Stimulated activated CD8-positive, alpha-beta memory T cell treated with anti-CD3 and anti-CD28 coated beads, Interleukin-12 subunit alpha, Interleukin-12 subunit beta, amount 100 ng/mL, for 1 hour (primary cell): ENCODE measurements at places on chromosomes 7 and 10.

DNA sequence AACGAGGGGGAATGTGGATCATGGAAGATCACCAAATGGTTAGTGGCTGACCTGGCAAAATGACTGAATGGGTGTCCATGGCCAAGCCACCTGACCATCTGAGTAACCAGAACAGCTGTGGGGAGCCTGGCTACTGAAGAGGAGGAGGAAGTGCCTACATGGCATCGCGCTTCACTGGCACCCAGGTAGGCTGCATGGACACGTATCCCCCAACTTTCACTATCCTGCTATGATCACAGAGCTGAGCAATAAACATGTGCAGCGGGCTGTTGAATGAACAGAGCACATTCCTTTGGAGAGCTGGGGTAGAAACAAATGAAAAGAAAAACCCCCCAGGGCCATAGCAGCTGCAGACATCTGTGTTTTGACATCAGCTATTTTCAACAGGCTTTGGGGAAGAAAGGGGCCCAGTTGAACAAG, 6.5 kb downstream of the AKR1B1 start:
- no peak for DNase-seq

GRCh38 chr7:99029466-99030435, 114.2 kb downstream of the SMURF1 start:
- no peak for DNase-seq

DNA sequence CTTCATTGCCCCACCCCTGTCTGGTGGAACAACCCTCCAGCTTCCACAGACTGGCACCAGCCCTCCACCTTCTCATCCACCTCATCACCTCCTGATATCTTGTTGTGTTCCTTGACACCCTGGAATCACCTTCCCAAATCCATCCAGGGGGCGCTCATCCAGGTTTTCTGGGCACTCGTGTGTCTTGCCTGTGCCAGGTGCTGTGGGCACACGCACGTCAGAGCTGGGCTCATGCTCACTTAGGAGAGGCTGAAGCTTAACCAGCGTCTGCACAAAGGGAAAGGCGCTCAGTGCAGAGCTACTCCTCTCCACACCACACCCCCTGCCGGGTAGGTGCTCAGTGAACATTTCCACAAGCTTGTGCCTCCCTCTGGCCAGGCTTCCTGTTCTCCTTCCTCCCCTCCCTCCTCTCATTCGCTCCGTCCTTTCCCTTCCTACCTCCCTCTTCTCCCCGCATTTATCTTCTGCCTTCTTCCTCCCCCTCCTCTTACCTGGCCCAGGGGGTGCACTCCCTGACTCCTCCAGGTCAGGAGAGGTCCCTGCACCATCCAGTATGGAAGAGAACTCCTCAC, 4.8 kb downstream of the ADCYAP1R1 start:
- no peak for DNase-seq

- DNase-seq = no peak
Observed at GRCh38 chr7:55387062-55387965, 22.2 kb downstream of the LANCL2 start.

- DNase-seq = no peak
Observed at GRCh38 chr10:94344522-94345122, 18.1 kb downstream of the NOC3L start.

- DNase-seq = no peak
Observed at GRCh38 chr7:51279391-51280023, 37.1 kb downstream of the COBL start.

GRCh38 chr10:113252650-113253618, 299.9 kb upstream of the HABP2 start:
- DNase-seq = no peak

DNA sequence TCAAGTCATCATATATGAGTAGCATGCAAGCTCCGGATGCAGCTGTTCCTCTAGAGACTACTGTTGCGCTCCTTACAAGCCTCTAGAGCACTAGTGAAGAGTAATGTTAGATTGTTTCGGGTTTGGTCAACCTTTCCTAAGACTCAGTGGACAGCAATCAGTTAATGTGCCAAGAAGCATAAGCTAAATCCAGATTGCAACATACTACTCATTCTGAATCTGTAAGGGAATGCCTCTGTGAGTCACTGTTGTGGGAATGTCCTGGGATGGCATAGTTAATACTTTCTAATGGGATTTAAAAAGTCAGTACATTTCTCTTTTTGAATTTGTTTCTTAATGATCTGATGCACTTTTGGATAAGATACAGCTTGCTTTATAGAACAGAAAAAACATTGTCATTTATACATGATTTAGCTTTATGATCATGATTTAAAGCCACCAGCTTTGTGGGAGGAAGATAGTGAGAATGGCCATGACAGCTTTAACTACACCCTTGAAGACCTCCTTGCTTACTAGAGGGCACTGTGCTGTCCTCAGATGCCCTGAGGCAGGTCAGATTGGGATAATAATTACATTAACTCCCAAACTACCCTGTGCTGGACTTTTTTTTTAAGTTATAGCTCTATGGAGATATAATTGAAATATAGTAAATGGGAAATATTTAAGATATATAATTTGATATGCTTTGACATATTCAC, 138.4 kb downstream of the SDK1 start:
- DNase-seq = no peak

DNA sequence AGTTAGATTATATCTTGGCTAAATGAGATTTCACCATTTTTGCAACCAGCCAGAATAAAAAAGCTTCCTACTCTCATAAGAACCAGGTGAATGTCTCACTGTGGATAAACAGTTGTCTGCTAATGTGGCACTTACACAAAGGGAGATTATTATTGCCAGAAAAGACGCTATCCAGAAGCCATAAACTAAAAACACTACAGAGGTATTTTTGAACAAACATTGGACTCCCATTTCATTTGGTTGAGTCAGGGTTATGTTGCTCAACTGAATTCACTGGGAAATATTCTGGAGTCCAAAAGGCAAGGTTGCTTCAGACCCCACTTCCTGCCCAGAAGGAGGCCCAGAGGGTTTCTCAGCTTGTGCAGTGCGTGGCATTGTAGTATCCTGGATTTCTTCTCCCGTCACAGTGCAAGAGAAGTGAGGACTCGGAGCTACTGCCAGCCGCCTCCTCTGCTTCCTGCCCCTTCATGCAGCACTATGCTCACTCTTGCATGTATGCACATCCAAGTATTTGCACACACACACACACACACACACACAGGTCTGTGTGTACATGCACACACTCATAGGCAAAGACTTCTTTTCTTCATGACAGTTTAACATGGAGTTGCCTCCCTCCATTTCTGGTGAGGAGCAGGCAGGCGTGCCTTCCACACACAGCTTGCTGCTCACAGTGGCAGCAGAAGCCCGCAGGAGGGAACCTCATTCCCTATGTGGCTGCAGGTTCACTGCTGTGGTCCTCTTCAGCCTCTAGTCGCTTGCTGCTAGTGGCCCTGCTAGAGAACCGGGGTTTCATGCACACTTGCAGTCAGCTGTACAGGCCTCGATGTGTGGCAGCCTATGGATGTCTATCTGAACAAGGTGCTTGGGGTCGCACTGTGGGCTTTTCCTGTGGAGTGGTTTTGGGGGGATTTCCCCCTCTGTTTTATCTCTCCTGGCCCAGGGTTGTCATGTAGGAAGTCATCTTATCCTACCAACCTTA, 10.1 kb downstream of the DENND10 start:
- no peak for DNase-seq

GRCh38 chr7:140557809-140558518, 78.7 kb upstream of the MKRN1 start:
- DNase-seq = no peak

DNA sequence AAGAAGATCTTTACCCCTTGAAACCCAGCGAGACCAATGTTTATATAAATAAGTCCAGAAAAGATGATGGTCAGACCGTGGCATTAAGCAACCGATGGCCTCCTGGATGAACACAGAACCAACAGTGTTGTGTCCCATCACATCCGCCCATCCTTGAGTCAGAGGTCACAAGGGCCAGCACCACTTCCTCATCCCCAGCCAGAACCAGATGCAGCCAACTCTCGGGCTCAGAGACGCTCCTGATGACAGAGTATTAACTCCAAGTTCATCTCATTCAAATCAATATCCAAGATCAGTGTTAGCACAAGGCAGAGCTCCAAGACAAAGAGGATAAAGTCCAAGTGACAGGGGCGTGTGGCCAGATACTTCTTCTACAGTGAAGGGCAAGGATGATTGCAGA, 63.5 kb downstream of the FAM53B start:
- no peak for DNase-seq

- no peak for DNase-seq
Observed at GRCh38 chr7:81887098-81888090, 117.5 kb upstream of the HGF start.

- DNase-seq = no peak
Observed at GRCh38 chr10:119680050-119680449, 28.9 kb downstream of the BAG3 start.

DNA sequence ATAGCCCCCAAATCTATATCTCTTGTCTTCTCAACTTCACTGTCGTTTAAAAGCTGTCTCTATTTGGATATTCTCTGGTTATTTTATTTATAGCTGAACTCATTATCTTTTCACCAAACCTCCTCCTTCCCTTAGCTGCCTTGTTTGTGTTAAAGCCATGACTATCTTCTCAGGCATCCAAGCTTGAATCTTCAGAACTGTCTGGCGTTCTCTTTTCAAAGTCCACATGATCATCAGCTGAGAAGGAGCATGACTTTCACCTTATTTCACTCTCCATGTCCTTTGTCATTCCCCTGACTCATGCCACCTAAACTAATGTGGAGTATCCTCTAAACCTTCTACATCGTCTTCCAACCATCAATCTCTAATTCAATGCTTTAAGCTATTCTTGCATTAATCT, 5.7 kb upstream of the GLCCI1 start:
- DNase-seq = no peak

- no peak for DNase-seq
Observed at GRCh38 chr10:59668096-59668495, 41.6 kb downstream of the SLC16A9 start.

- DNase-seq = no peak
Observed at GRCh38 chr10:79239275-79239779, 107.9 kb upstream of the PPIF start.

GRCh38 chr7:22662036-22662435, 65.0 kb upstream of the IL6 start:
- DNase-seq = no peak

GRCh38 chr7:117808910-117809705, 64.1 kb downstream of the CTTNBP2 start:
- DNase-seq = no peak

GRCh38 chr10:49761201-49761788, 828 bp downstream of the OGDHL start:
- no peak for DNase-seq

GRCh38 chr7:68925241-68925640, 673.0 kb upstream of the AUTS2 start:
- no peak for DNase-seq

DNA sequence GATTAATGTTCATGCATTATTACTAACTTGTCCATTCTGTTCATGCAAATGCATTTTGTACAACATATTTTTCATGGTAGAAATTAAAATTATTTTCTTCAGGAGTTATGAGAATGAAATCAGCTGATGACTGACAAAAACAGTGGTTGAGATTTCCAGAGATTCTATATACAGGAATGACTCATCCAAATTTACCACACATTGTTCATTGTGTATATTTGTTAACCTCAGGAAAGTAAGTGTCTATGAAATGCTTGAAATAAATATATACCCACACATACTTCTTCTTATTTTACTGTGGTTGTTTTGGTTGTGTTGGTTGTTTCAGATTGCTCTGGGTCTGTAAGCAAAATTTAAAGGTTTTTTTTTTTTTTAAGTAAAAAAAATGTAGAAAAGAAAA, 108.1 kb upstream of the SP8 start:
- DNase-seq = no peak

DNA sequence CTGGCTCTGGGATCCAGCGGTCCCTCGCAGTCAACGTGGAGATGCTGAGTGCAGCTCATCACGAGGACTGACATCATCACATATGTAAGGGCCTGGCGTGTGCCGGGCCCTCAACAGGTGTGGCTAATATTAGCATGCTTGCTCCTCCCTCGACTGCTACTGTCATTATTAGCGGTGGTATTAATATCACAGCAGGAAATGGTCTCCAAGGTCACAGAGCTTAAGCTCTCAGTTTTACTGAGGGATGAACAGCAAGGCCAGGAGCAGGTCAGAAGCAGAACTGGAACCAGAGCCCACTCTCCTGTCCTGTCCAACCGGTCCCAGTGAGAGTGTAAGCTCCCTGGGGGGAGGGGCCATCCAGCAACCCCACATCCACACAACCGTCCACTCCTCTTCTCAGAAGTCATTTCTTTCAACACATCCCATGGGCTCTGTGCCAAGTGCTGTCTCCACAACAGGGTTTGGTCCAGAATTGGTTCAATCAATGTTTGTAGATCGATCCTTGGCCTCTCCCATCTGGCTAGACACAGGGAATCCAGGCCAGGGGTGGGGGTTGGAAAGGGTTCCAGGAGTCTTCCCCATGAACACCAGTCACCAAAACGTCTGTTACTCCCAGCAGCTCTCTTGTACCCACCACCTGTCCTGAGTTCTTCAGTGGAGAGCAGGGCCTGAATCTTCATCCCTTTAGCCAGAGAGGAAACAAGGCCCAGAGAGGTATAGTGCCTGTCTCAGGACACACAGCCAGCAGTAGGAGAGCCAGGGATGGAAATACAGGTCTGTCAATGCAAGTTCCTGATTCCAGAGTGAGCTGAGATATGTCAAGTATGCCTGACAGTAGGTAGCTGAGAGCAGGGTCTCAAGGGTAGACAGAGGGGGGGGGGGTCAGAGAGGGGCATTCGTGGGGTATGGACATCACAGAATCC, 45.3 kb upstream of the ZMIZ1 start:
- no peak for DNase-seq

- no peak for DNase-seq
Observed at GRCh38 chr7:79137942-79138341, 315.5 kb downstream of the MAGI2 start.

GRCh38 chr10:116278846-116279245, 5.8 kb upstream of the GFRA1 start:
- no peak for DNase-seq

GRCh38 chr7:111363099-111363498, 199.2 kb downstream of the IMMP2L start:
- DNase-seq = no peak

- no peak for DNase-seq
Observed at GRCh38 chr10:108346066-108346465, 1181.6 kb upstream of the SORCS1 start.

- no peak for DNase-seq
Observed at GRCh38 chr7:73387221-73387828, 46.3 kb upstream of the FZD9 start.

DNA sequence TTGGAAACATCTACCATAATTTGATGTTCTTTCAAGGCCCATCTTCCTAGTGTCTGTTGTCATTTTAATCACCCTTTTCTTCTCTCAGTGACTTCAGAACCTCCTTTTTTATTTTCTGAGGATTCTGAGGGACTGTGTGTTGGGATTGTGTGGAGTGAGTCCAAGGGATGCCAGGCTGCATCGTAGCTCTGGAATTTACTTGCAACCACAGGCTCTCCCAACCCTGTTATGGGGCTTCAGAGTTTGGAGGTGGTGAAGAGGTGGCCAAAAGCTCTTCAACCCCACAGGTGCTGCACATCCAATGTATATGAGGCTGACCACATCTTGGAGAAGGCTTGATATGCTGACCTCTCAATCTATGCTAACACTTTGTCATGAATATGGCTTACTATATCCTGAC, 79.5 kb upstream of the GPR141 start:
- DNase-seq = no peak
